ENCODE measurements at places on chromosomes 13 and 19.
A peak's percentile ranks its signal among the peaks of the same experiment; 100 is the strongest.

- DNase-seq = no peak
These were observed 15.8 kb downstream of the CPB2 start for GRCh38 chr13:46088821-46089562.

DNA sequence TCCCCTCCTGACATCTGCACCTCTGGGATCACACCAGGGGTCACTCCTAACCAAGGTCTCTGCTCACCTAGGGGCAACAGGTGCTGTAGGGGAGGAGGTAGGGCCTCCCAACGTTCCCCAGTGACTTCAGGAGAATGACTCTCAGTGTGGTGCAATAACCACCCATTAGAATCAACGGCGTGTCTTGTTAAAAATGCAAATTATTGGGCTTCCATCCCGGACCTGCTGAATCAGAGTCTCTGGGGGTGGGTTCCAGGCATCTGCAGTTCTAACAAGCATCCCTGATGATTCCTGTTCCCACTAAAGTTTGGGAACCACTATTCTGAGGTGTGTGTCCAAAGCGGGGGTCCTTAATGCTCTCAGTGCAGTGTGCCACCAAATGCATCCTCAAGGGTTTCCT is 84.6 kb downstream of the CRYL1 start:
- DNase-seq = no peak

DNA sequence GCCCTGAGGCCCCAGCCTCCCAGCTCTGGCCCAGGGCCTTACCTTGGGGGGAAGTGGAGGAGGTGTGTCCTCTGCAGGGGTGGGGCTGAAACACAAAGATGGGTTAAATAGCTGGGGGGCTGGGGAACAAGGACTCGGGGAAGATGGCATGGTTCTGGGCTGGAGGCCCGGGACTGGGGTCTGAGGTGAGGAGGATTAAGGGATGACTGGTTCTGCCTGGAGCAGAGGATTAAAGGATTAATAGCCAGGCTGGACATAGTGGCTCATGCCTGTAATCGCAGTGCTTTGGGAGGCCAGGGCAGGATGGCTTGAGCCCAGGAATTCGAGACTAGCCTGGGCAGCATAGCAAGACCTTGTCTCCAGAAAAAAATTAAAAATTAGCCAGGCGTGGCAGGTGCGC is 11.6 kb downstream of the MAP4K1 start:
- no peak for DNase-seq

DNA sequence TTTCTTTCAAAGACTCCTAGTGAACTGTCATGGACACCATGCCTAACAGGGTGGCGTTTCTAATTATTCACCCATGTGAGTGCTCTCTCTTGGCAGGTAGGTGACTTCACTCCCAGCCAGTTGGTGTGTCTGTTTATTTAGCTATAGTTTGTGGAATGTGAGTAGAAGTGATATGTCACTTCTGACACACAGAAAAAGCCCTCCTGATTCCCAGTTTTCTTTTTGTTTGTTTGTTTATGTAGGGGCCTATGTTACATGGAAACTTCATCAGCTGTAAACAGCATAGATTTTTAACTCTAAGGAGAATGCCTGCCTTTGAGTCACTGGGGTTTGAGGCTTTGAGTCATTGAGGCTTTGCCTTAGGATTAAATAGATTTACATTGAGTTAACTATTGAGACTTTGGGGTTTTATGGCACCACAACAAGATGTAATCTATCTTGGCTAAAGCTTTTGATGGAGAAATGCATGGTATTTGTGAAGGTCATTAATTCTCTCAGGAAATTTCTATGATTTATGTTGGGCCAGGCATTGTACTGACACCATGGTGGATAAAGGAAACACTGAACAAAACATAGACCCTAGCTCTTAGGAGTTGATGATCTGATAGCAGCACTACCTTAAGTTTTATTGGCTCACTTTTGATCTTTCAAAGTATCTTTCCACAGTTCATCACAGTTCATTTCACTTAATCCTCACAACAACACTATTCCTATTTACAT is 45.3 kb downstream of the UFM1 start:
- DNase-seq = no peak

- no peak for DNase-seq
These were observed 14.0 kb downstream of the PDX1 start for GRCh38 chr13:27933580-27934328.

DNA sequence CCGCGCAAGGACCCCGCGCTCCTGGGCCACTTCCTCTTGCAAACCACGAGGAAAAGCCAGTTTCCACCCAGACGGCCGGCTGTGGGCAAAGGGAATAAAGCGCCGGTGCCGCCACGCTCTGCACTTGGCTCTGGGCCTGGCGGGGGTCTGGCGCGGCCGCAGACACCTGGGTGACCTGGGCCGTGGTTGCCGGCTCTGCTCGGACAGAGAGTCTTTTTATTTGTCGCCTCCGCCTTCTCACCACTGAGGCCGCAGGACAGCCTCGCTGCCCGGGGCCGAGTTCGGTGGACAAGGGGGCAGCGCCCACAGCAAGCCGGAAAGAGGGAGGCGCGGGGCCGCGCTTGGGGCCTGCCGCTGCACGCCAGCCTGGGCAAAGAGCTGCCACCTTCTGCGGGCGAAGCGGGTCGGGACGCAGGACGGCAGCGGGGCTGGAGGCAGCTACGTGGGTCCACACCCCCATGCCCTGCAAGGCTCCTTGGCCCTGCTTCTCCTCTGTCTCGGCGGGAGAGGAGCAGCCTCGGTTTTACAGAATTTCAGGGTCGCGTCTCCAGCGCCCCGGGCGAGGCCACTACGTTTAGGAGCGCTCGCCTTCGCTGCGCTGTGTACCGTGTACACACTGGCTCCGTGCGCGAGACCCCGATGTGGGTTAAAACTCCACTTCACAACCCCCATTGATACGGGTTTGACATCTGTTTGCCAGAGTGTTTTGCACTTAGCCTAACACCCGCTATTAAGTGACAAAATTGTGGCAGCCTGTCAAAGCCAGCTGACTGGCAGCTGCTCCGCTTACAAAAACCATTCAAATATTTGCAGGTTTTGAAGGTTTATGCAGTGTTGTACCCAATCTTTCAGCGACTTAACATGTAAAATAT is 13.0 kb upstream of the SOX1 start:
- DNase-seq = no peak

DNA sequence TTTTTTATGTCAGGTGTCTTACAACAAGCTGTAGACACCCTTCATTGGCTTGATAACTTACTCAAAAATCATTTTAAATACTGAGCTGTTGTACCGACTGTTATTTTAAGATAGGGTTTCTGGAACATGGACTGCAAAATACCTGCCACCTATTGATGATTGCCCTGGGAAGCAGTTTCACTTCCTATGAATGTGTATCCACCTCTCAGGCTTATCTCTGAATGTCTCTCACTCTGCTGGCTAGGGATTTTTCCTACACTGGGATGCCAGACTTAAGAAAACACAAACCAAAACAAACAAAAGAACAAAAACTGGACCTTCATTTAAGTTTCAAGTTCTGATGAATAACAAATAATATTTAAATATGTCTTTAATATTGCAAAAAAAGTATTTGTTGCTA is 663.7 kb downstream of the EFNB2 start:
- DNase-seq = no peak

DNA sequence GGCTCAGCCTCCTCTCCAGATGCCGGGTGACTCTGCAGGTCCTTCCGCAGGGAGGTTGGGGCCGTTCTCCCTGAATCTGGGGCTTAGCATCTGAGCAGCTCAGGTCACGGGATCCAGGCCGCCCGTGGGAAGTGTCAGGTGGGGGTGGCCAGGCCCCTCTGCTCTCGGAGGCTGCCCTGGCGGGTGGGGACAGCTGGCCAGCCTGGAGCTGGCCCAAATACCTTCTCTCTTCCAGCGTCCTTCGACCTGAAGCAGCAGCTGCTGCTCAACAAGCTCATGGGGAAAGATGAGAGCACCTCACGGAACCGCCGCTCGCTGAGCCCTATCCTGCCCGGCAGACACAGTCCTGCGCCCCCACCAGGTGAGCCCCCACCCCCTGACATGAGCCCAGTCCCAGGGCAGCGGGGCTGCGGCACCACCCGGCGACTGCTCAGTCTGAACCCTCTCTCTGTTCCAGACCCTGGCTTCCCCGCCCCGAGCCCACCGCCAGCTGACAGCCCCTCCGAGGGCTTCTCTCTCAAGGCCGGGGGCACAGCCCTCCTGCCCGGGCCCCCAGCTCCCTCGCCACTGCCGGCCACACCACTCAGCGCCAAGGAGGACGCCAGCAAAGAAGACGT is 19.1 kb downstream of the PEX11G start:
- no peak for DNase-seq

DNA sequence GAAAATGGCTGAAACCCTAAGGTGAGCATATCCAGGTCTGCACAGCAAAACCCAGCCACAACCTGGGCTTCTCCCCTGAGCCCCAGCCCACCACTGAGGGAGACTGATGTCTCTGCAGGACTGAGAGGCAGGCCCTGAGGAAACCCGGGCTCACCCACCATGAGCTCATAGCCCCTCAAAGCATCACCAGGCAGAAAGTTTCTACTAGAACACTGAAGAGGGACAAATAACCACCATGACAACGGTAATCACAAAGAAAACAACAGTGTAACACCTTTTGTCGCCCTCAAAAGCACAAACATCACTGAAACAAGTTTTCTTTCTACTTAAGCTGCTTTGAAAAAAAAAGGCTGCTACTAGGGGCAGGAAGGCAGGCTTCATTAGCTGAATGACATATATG is 29.8 kb downstream of the TSHZ3 start:
- no peak for DNase-seq

DNA sequence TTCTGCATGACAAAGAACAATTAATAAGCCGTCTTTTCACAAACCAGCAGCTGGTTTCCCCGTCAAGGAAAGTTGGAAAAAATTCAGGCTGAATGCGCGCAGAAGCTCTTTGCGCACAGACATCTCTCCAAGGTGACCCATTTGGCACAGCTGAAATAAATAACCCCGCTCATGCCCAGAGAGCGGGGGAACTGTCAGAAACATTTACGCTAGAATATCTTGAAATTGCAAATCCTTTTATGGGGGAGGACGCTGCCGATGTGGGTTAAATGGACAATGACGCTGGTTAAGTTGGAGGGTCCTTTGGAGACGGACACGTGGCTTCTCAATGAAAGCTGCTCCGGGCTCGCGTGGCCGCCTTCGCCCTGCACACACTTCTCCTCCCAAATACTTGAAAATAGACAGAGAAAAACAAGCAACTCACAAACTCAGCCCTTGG is 30.6 kb downstream of the GSX1 start:
- no peak for DNase-seq

- DNase-seq = no peak
These were observed 768 bp upstream of the SLC44A2 start for GRCh38 chr19:10624585-10624984.

- no peak for DNase-seq
These were observed 320.7 kb downstream of the DIAPH3 start for GRCh38 chr13:59843040-59843439.

- no peak for DNase-seq
These were observed 25.3 kb downstream of the PEPD start for GRCh38 chr19:33496038-33496895.

- DNase-seq = no peak
These were observed 13.9 kb downstream of the MPND start for GRCh38 chr19:4357095-4357797.

- DNase-seq = no peak
These were observed 517 bp downstream of the GTF2F1 start for GRCh38 chr19:6392221-6393073.

DNA sequence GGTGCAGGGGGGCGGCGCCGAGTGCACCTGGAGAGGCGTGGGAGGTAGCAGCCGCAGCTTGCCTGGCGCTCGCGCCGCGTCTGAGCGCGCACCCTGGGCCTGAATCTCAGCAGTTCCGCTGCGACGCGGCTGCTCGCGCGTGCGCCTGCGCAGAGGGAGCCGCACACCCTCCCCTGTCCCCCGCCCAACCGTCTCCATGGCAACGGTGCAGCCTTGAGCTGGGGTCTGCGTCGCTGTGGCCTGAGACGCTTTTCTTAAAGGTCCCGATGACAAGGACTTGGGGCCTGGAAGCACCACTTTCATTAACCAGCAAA is at the start of gene PNMA8B:
Gene PNMA8B (minus strand): TSS at position 82 of the 314 bp plus-strand sequence. CDS start 402 bp downstream, outside the sequence.
- no peak for DNase-seq

GRCh38 chr13:27919659-27919933 is 204 bp upstream of the PDX1 start:
- DNase-seq = no peak

DNA sequence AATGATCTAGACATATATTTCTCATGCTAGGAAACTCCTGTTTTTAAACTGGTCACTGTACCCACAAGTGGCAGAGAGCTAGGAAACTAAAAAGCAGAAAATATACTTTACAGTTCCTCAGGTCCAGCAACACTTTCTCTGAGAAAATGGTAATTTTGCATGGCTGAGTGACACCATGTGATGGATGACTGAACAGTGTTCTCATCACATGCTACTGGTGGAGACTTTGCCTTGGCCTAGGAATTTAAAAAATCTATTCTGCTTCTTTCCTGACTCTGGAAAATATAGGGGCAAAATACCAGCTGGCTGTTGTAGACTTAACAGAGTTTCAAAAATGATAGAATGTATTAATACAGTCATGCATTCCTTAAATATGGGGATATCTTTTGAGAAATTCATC is 50.0 kb downstream of the LATS2 start:
- DNase-seq = no peak

- peak; percentile 67 for DNase-seq
These were observed 4.6 kb upstream of the TPP2 start for GRCh38 chr13:102591988-102592781.

- peak; percentile 48 for DNase-seq
These were observed 26.5 kb upstream of the LSM14A start for GRCh38 chr19:34145741-34146202.

DNA sequence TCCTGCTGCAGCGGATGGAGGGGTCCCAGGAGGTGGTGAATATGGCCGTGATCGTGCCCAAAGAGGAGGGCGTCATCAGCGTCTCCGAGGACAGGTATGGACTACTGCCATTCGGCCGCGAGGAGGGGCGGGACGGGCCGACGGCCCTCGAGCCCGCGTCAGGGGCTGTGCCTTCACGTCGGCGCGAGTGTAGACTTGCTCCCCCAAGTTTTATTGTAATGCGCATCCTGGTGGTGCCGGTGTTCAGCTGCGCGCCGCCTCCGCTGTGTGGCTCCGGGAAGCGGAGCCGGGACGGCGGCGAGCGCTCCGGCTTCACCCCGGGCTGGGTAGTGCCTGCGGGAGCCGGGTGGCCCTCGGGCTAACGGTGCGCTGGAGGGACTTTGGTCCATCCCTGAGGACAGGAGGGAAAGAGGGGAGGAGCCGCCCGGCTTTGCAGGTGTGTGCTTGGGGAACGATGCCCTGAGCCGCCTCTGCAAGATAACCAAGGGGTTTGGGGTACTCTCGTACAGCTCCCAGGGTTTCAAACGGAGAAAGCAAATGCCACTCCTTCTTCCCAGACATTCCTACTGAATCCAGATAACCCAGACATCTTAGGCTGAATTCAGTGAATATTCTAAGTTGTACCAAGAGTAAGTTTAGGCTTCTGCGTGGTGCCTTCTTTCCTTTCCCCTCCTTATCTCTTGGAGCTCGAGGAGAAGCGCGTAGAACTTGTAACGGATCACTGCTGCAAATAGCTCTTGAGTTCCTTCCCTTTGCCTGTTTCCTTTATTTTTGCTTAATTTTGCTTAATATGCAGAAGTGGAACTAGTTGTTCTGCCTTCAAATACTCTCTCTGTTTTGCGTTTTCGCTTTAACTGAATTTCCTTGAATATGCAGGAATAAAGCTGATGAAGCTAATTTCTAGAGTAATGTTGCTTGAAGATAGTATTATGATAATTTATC is 740 bp downstream of the WDFY2 start:
- DNase-seq = peak; percentile 65

- DNase-seq = no peak
These were observed 381.2 kb upstream of the SLITRK1 start for GRCh38 chr13:84263354-84264069.
